ENCODE measurements at places on chromosomes 4 and X.

- DNase-seq = no peak
Measured at GRCh38 chr4:48195853-48196252, 61.8 kb upstream of the TXK start.

GRCh38 chr4:173432430-173432829, 33.5 kb upstream of the SCRG1 start:
- no peak for DNase-seq

- DNase-seq = no peak
Measured at GRCh38 chr4:11423465-11423864, 5.2 kb downstream of the HS3ST1 start.

- no peak for DNase-seq
Measured at GRCh38 chr4:137651128-137651527, 118.8 kb upstream of the PCDH18 start.

DNA sequence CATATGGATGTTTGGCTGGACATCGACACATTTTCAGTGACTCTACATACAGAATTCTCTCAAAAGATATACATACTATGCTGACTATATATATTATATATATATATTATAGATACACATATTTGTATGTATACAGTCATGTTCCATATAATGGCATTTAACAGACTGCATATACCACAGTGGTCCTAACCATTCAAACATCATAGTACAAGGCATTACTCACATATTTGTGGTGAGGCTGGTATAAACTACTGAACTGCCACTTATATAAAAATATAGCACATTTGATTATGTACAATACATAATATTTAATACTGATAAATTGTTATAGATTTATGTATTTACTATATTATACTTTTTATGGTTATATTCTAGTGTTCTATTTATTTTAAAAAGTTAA, 168.5 kb downstream of the IL15 start:
- DNase-seq = no peak

DNA sequence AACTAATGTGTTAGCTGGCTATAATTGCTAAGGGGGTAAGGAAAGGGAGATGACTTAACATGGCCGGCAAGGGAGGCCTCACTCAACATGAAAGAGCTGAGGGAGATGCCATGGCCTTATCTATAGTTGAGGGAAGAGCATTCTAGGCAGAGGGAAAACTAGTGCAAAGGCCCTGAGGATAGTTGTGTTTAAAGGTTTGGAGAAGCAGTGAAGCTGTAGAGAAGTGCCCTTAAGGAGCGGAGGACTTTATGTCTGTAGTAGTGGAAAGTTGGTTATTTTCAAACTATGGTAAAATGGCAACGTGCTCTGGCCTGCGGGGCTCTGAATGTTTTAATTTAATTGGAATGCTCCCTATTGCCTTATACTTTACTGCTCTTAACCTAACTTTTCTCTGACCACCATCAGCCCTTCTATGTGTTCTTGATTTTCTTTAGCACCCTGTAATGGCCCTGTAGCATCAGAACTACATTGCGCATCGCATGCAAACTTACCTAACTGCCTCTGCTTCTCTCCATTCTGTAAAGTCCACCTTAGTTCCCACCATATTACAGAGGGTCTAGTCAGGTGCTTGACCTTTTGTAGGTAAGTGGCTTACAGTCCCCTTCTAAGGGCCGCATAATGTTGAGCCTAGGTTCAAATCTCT, 35.8 kb downstream of the ERVMER34-1 start:
- DNase-seq = no peak

GRCh38 chrX:39938466-39938865, 159.3 kb downstream of the BCOR start:
- DNase-seq = no peak

DNA sequence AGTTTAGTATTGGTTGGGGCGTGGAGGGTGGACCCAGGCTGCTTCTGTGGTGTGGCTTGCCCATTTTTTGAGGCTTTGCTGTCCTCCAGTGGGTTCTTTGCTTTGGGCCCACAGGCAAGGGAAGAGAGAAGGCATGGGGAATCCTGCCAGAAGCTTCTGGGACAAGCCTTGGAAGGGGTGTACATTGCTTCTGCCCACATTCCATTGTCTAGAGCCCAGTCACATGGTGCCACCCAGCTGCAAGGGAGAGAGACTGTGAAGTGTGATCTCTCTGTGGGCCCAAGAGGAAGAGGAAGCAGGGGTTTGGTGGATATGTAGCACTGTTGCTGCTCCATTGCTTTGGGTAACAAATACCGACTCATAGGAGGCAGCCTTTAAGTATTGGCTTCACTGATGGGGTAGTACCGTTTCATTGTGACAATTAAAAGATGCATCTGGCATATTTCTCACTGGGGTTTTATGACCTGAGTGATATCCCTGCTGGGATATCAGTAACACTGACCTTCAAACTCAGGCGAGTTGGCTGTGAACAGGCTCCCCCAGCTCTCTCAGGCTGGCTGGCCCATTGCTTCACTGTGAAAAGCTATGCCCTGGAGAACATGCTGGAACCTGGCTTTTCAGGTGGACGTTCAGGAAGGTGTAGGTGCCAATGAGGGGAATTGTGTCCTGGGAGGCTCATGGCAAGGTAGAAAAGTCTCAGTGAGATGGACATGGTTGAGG, 85.9 kb downstream of the CLDN34 start:
- no peak for DNase-seq

DNA sequence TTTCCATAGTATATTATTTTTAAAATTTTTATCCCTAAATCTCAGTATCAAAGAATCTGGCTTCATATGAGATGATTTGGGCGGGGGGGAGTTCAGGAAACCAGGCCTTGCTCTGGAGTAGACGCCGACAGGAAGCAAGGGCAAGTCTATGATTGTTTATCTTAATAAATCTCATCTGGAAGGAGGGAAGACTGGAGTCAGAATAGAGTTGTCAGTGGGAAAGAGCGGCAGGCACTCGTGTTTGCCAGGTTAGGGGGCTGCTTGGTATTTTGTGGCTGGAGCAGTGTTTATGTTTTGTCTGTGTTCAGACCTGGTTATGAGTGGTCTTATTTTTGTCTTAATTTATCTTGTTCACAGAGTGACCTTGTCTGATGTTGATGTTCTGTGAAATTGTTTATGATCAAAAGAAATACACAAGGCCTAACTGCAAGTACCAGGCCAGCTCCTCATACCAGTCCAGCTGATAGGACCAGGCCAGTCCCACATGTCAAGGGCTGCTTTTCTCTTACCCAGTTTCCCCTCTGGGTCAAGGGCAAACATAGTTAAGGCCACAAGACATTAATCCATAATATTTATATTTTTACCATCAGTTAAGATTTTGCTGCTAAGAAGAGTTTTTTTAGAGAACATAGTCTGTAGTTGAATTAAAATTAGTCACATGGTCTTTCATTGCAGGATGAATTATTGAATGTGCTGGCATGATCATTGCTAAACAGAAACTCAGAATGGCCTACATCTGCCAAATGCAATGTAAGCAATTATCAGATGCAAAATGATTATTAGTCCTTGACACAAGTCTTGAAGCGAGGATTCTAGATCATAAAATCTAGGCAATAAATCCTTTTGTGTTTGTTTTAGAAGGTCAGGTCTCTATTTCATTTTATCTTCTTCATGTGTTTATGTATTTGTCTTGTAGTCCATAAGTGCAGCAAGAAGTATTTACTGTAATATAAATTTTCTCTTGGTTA, 176.5 kb downstream of the GASK1B start:
- DNase-seq = no peak

- no peak for DNase-seq
Measured at GRCh38 chrX:50684871-50685270, 129.1 kb downstream of the SHROOM4 start.

GRCh38 chr4:16794816-16795445, 103.5 kb downstream of the LDB2 start:
- peak; percentile 11 for DNase-seq

- no peak for DNase-seq
Measured at GRCh38 chr4:113159942-113160545, 110.6 kb downstream of the ANK2 start.

GRCh38 chr4:140806163-140806562, 50.0 kb upstream of the TBC1D9 start:
- no peak for DNase-seq

- no peak for DNase-seq
Measured at GRCh38 chr4:25378437-25378743, 1.3 kb downstream of the ANAPC4 start.

DNA sequence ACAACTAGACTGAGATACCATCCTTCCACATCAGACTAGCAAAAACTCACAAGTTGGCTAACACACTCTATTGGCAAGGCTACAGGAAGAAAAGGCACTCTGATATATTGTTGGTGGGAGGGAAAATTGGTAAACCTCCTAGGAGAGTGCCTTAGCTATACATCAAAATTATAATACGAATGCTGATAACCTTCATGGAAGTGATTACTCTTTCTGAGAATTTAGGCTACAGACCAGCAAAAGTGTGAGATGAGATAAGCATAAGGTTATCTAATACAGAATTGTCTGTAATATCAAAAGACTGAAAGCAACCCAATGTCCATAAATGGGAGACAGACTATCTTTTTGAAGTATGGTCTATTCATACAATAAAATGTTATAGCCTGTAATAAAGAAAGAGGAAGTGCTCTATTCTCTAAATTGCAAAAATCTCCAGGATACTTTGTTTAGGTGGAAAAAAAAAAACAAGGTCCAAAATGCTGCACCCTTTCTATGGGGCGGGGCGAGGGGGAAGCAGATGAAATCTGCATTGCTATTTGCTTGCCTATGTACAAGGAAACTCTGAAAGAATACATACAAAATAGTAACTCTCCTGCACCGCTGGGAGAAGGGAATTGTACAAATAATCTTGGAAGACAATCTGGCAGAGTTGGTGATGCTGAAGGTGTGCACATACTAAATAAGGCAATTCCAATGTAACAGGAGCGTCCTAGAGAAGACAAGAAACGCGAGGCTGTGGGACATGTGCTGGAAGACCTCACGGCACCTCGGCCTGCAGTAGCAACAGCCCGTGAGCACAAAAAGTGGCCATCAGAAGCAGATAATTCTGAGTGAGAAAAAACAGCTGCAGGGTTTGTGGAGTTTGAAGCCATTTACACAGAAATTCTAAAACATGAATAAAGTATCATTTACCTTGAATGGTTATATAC, 109.7 kb downstream of the AFAP1 start:
- DNase-seq = no peak

GRCh38 chr4:26632916-26633315, 49.0 kb downstream of the TBC1D19 start:
- no peak for DNase-seq

DNA sequence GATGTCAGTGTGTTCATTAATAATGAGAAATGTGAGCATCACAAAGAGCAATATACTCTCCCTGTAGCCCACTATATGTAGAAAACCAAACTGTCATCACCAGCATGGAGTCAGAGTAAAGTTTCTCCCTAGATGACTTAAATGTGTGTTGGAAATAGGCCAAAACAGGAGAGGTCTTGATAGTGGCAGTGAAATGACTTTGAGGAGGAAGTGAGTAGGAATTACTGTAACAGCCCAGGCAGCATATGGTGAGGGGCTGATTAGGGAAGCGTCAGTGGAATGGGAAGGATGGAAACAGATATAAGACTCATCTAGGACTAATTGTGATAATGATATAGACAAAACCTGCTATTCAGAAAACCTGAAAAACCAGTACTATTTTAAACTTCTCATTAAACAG, 83.9 kb downstream of the ATXN3L start:
- no peak for DNase-seq

GRCh38 chr4:72942565-72942964, 127.0 kb downstream of the COX18 start:
- DNase-seq = no peak

GRCh38 chrX:12950851-12951594, 23.9 kb upstream of the TMSB4X start:
- DNase-seq = peak; percentile 58

DNA sequence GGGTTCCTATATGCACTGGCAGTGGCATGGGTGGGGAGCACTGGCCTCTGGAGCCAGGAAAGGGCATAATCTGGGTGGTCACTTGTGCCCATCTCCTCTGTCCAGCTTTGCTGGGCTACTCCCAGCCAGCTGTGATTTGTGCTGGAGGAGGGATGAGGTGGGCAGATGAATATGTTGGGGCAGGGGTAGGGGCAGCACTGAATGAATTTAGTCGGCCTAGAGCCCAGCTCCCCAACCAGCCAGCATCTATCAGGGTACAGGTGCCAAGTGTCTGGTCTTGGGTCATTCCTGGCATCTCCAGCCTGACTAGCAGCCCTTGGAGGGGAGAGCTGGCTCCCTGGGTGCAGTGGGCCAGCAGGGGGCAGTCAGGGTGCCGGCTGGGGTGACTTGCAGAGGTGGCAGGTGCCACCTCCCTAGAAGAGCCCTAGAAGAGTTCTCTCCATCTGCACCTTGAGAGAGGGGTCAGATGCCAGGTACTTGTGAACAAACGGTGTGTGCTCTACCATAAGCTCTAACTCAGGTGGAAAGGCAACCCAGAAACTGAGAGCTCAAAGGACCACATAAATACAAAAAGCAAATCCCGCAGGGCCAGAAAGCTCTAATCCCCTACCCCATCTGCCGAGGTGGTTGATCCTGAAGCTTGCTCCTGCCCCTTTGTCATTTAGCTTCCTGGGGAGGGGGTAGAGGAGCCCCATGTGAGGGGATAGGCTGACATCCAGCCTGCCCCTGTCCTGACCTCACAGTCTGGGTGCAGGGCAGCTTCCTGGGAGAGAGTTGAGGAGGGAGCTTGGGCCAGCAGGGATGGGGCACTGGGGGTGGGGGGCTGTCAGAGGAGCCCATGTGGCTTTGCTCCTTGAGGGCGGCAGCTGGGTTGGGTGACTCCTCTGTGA, 2.2 kb downstream of the SORCS2 start:
- DNase-seq = no peak

- DNase-seq = no peak
Measured at GRCh38 chrX:2748171-2748814, 3.5 kb upstream of the XG start.

DNA sequence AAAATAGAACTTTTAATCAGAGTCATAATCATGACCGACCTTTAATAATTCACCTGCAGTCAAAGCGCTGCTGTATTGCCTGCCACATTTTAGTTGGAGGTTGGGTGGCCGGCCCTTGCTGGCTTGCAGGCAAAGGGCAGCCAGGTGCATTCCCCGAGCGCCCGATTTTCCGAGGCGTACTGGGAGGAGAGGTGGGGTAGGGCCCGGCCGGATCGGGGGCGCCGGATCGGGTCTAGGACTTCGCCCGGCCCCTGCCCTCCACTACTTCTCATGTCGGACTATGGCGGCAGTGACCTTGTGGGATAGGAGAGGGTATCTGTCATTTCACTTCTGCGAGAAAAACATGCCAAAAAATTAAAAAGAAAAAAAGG, 2.5 kb upstream of the RS1 start:
- DNase-seq = peak; percentile 47

DNA sequence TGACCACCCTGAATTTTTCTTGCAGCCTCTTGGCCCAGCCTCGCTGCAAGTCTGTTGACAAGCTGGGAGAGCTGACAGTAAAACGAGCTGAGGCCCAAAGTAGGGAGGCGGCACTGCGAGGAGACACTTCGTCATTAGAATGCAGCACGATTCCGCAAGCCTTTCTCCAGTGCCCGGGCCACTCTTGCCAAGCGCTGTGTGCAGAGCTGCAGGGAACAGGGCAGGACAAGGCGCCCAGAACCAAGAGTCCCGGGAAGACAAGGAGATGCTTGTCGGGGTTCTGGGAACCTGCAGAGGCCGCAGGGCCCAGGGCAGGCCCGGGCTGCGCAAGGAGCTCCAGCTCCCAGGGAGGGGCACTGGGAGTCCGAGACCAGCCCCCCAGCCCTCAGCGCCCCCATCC, 187.1 kb downstream of the BCOR start:
- no peak for DNase-seq

GRCh38 chrX:72125331-72126047, 6.2 kb downstream of the RTL5 start:
- no peak for DNase-seq
